Jurkat, Clone E6-1 (cell line): ENCODE measurements at places on chromosomes 2 and 18.

DNA sequence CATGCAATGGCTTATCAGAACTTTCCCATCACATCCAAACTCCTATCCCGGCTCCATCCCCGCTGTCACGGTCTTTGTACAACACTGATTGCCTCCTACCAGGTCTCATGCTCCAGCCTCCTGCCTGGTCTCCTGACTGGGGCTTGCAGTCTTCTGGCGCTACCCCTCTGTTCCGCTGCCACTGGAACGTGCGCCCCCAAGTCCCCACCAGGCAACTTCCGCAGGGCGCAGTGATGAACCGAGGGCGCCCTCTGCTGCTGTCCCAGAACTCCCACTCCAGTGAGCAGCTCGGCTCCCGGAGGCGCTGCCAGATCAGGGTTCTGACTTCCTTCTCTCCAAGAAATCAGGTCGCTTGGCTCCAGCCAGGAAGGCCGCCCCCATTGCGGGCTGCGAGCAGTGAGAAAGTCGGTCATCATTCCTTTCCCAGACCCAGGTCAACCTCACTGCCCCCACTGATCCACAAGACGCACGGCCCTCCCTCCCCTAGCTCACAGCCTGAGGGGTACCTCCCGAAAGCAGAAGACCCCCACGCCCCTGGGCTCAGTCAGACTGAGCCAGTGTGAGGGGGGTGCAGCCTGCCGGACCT is 43.9 kb upstream of the RAB11FIP5 start:
- DNase-seq = peak; percentile 32

- peak; percentile 73 for DNase-seq
Observed at GRCh38 chr2:160394153-160394552, 99.5 kb downstream of the RBMS1 start.

DNA sequence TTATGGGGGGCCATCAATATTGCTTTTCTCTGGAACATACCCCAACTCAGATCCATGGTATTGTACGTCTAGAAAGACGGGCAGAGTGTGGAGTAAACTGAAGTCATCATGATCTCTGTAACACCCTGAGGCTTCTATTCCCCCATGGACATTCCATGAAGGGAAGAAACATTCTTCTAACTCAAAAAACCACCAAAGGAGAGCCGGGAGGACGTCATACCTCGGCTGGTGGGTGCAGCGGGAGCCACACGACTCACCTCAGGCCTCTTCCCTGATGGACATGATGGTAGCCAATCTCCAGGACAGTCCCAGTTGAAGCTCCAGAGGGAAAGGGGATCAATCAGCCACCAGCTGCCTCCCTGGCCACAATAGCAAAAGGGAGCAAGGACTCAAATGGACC is 127.3 kb downstream of the MREG start:
- no peak for DNase-seq

DNA sequence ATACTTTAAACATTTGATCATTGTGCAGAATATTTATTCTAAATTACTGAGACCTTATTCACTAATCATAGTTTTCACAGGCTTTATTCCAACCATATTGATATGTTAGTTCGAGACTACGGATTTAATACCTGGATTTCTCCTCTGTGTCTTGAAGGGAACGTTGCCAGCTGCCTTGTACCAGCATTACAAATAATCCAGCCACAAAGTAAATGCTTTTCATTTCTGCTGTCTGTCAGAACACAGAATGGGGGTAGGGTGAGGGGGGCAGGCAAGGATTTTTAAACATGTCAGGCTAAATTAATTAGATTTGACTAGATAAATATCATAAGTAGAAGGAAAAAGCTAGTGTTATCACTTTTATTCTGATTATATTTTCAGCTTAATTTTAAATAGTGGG is 3.1 kb downstream of the GCG start:
- DNase-seq = no peak

GRCh38 chr18:267380-267687 is 513 bp downstream of the THOC1 start:
- peak; percentile 51 for DNase-seq

- no peak for DNase-seq
Observed at GRCh38 chr2:96954011-96954846, 32.2 kb downstream of the FAM178B start.

DNA sequence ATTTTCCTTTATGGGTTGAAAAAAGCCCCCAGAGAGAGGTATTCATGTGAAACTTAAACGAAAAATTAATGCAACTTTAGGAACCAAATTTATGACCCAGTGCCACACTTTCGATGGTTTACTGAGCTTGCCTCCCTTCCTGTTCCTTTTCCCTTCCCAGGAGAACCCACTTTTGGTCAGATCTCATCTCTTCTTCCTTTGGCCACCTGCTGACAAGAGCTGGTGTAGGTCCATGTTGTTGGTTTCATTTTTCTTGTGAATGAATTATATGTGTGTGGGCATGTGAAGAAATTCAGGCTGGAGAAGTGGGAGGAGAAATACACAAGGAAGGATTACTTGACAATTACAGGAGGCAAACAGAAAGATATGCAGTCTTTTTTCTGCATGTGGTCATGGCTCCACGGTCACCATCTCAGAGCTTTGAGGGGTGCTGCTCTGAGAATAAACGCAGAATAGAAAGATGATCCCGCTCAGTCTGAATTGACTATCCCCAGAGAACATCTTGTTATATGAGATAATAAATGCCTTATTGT is 111.3 kb upstream of the TCF4 start:
- no peak for DNase-seq

- DNase-seq = no peak
Observed at GRCh38 chr18:40210696-40211095, 1744.3 kb upstream of the PIK3C3 start.

GRCh38 chr2:30611583-30611982 is 164.5 kb downstream of the LCLAT1 start:
- no peak for DNase-seq

DNA sequence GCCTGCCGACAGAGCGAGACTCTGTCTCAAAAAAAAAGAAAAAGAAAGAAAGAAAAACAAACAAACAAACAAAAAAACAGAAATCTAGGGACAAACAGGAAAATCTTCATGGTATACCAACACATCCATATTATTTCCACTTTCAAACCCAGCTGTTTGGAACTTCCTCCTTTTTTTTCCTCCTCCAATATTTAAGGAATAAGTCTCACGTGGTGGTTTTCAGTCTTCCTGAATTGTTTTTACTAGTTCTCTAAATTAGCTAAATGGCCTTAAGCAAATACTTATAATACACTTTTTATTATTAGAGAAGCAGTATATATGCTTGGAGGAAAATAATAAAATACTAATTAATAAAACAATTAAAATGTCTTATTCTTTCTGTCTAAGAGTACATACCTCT is 48.7 kb upstream of the GLS start:
- DNase-seq = no peak

DNA sequence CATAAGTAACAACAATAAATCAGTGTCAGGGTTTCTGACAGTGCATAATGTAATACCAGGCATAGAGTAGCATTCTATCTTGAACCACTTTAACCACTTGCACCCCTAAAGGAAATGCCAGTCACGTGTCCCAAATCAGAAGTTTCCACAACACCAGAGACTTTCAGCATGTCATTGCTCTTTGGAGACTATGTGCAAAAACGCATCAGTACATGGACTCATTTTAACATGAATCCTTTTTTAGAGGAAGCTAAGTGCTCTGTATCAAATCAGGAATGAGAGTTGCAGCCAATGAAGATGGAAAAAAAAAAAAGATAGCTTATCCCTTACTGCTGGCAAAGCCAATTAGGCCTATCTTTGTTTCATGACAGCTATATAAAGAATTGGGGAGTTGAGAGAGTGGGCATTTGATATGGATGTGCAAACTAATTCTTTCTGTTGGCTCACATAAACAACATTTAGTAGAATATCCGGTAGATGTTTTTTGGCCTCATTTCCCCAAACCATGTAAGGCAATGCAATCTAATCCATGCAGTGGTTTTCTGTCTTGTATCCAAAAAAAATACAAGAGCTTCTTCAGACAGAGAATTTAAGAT is 353.1 kb downstream of the IRS1 start:
- no peak for DNase-seq

DNA sequence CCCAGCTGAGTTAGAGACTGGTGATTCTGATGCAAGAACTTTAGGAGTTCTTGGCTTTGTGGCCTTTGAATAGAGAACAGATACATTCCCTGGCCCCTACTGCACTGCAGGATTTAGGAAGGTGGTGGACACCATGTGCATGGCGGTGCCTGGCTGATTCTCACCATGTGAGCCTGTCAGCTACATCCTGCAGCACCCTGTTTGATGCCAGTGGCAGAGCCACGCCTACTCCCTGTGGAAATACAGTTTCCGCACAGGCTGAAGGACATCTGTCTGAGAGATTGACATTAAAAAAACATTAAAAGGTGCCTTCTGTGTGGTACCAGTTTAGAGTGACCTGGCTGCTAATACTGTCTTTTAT is 50.0 kb downstream of the KCNE4 start:
- DNase-seq = no peak

DNA sequence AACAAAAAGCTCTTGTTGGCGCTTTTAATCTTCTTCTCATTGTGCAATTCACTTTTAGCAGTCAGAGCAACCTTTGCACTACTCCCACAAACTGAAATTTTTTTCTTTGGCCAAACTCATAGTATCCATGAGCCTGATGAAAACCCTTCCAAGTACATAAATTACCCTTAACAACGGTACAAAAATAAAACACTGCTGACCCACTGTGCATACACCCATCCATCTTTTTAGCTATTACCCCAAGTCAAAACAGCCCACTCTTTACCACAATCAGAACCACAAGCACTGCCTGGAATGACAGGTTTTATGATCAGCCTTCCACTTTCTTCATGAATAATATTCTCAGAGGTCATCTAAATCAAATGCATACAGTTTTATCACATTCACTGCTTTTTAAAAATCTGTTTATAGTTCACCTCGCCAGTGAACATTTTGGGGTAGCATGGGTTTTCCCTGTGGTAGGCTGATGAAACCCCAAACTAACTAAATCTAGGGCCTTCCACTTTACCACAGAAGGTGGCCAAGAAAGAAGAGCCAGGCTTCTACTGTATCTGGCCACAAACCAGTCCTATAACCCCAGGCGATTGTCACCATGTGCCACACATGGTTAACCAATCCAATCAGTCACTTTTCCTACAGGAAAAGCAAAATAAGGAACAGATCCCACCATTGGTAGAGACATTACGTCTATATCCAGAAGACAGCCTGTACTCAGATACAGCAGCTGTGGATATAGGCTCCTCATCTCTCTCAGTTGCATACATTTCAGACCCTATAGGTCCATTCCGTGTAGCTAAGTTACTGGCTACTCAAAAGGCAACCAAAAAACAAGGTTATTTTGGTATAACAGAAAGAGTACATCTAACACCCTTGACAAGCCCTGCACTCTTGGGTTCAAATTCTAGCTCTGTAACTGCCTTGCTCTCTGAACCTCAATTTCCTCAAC is 171.3 kb downstream of the THADA start:
- DNase-seq = no peak

DNA sequence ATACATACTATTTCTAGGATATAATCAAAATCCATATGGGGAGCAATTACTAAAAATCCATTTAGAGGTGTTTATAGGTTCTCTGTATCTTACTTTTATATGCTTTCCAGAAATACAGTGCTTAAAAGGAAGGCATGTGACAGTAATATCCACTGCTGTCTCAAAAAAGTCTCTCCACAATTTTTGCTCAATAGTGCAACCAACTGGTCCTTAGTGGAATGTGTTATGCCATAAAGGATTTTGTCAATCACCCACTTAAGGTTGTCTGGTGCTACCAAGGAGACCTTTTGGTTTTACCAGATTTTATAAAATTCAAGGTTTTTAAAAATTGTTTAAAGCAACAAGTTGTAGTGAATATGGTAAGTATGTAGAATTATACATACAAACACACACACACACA is 328.5 kb upstream of the DSEL start:
- DNase-seq = no peak

DNA sequence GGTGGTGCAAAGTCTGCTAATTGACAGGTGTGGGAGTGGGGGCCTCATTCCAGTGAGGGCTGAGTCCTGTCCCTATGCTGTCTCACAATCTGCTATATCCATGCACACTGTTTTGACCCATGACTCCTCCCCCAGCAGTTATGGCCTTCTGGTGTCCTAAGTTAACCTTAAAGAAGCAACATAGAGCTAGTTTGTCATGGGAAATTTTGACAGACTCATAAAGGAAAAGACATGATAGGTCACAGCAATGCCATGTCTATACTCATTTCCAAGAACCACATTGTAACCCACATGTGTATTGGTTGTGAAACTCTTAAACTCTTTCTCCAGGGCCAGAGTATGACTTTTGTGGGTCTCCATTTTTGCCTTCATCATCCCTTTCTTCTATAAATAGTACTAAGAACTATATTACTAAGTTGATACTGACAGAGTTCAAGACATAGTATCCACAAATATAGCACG is 78.2 kb upstream of the SLC1A4 start:
- DNase-seq = no peak
